Cerebellar nuclear complex (tissue), 1 donor: ENCODE measurements at places on chromosomes 2 and 18.

GRCh38 chr18:8800445-8800844 lies 95.1 kb downstream of the MTCL1 start:
- no peak for DNase-seq

- DNase-seq: no peak
Observed at GRCh38 chr2:25825238-25825637, 53.0 kb downstream of the ASXL2 start.

DNA sequence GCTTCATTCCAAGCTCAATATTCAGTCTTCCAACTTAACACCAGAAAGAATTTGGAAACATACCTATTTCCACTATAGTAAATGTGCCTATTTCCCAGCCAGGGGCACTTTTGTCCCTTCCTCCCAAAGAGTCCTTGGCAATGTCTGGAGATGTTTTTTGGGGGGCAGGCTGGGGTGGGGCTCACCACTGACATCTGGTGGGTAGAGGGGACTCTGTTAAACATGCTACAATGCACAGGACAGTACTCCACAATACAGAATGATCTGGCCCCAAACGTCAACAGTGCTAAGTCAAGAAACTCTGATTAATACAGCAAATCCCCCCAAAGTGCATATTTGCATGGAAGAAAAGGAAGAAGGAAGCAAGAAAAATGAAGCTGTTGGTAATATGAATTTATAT lies 61.7 kb downstream of the SMIM21 start:
- no peak for DNase-seq

DNA sequence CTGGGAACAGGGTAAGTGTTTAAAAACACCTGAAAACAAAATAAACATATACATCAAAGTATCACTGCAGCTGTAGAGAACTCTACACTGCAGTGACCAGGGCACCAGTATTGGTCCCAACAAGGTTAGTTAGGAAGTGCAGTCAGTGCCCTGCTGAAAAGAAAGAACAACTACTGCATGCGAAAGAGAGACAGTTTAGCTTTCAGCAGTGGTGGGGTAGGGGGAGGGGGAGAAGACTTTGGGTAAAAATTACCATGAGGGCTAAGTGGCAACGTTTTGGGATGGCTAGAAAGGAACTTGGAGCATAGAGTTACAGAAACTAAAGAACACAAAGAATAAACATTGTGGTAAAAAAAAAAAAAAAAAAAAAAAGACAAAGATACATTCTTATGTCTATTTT lies 112.1 kb downstream of the UPP2 start:
- no peak for DNase-seq

DNA sequence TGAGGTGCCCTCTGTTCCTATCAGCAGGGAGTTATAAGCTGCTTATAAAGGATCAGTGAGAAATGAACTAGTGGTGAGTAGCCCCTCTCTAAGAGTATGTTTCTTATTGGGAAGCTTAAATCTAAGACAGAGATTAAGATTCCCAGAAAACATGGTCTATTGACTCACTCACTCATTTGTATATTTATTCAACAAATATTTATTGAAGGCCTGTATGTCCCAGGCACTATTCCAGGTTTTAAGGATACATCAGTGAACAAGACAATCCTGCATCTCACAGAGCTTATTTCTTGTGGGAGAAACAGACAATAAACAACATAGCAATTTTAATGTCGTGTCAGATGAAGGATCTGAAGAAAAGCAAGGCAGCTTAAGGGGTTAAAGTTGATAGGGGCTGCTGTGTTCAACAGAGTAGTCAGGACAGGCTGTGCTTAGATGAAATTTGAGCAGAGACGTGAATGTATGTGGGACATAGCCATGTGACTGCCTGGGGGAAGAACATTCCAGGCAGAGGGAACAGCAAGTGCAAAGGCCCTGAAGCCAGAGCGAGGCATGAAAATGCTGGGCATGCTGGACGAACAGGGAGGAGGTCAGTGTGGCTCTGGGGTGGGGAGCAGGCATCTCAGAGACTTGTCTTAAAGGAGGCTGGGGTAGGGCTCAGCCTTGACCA lies 14.8 kb upstream of the PSD4 start:
- no peak for DNase-seq

GRCh38 chr2:108228006-108228405 lies 11.8 kb upstream of the SULT1C3 start:
- no peak for DNase-seq

DNA sequence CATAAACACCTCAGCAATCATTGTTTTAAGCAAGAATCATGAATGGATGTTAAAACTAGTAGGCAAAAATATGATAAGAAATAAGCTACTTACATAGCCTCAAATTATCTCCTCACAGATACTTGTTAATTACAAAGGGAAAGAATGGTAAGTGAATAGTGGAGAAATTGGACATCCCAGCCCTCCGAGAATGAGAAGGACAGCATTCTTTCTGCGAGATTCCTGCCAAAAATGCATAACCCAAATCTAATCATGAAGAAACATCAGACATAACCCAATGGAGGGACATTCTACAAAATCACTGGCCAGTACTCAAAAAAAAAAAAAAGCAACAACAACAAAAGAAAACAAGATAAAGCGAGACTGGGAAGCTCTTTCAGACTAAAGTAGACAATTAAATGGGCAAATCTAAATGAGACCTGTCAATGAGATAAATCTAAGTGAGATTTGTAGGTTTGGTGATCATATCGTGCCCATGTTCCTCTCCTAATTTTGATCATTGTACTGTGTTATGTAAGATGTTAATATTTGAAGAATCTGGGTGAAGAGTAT lies 57.9 kb upstream of the GLI2 start:
- DNase-seq: no peak

DNA sequence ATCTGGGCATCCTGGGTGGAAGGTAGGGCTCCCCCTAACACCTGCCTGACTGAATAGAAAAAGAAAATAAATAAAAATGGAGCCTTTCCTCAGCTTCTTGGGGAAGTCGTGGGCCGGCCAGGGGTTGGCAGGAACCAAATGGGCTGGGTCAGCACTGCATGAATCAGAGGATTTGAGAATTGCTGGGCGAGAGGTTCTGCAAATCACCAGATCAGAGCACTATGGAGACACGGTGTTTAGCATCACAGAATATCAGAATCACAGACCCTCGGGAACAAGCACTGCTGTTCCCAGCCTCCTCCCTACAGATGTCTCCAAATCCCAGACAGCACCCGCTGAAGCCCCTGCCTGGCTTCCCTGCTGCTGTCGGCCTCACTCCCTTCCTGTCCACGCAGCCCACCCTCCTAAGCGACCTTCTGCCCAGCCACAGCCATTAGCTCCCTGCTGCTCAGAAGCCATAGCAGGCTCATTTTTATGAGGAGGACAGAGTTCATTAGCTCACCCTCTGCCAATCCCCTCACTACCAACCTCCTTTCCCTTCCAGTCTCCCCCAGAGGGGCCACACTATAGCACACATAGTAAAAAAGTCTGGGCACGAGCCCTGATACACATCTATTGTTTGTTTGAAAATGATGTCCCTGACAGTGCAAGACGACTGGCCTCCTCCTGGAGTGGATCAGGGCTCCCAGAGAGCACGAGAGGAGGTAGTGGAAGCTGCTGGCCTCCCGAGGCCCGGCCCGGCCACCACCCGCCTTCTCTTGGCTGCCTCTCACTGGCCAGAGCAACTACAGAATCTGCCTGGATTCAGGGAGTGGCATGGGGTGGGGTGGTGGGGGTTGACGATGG lies 64.6 kb upstream of the TAF1B start:
- no peak for DNase-seq

DNA sequence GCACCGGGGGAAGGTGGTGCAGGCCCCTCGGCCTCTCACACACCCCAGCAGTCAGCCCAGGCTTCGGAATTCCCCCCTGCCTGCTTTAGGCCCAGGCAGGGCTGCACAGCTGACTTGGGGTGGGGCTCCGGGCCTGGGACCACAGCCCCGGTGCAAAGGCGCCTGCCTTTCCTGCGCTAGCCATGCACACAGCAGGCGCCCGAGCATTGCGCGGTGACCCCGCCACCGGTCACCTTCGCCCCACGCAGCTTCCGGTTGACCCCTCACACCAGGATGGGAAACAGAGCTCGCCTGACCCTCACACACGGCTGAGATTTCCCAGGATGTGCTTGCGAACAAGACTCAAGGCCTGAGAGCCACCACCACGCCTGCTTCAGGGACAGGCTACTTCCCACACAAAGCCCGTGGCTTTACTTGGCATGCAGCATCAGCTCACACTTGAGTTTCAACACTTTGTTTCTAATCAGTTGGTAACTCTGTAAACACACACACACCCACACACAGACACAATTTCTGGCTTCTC lies 46.0 kb downstream of the SLC66A2 start:
- no peak for DNase-seq

- no peak for DNase-seq
Observed at GRCh38 chr2:27184115-27184514, 27.7 kb upstream of the ATRAID start.

- DNase-seq: no peak
Observed at GRCh38 chr2:111178730-111179405, 58.2 kb downstream of the BCL2L11 start.

- DNase-seq: no peak
Observed at GRCh38 chr2:15674637-15675455, 83.2 kb downstream of the DDX1 start.

GRCh38 chr2:20390524-20391123 lies 40.0 kb upstream of the PUM2 start:
- no peak for DNase-seq

- no peak for DNase-seq
Observed at GRCh38 chr18:45384962-45385315, 230.3 kb upstream of the SLC14A2 start.

- DNase-seq: no peak
Observed at GRCh38 chr2:234796045-234796591, 155.7 kb upstream of the SH3BP4 start.

DNA sequence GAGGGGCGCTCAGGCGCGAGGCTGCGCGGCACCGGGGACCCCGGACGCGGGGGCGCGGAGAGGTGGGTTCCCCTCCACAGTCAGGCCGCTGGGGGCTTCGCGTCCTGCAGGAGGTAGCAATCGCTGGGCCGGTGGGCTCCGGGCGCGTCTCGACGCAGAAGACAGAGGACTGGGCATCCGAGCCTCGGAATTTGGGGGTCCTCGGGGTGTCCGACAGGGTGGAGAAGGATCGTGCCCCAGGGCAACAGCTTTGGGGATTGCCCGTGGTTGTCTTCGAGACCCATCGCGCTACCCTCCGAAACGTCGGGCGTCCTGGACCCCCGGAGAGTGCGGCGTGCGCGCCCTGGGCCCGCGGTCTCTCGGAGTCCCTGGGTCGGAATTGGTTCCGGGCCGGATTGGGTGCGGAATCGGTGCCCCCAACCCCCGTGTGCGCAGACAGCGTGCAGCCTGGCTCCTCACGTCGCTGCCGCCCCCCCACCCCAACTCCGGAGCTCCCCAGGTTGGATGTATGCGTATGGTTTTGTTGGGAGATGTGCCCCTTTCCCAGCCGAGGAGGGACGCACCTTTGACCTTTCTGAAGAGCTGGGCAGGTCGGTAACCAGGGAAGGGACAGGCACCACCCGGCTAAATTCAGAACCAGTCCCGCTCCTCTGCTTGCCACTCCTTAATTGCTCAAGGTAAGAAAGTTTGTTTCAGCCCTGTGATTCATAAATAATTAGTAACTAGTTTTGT lies 750 bp downstream of the NPAS2 start:
- no peak for DNase-seq

DNA sequence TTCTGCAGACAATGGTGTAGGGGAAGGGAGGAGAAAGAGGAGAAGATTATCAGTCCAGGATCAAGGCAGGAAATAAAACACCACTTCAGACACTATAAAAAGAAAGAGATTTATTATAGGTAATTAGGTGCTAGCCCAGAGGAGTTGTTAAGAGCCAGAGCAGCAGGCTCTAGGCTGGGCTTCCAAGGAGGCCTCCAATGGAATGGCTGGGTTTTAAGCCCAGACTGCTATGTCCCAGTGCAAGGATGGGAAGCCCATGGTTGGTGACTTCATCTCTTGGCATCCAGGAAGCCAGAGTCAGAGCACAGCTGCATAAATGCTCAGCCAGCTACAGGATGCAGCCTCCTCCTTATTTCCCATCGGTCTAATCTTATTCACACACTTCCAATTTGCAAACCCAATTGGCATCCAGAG lies 95.6 kb downstream of the LAMA3 start:
- no peak for DNase-seq

DNA sequence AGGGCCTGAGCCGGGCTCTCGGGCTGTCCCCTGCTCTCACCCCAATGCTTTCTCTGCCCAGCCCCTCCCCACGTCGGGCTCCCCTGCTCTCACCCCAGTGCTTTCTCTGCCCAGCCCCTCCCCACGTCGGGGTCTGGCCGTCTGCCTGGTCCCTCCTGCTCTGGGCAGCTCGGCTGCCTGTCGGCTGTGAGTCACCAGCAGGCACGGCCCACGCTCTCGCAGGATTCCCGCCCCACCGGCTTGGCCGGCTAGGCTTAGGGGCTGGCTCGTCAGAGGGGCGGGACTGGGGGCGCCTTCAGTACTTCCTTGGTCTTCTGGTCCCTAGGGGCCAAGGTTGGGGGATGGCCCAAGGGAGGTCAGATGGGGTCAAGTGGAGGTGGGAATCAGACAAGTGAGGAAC lies 3.3 kb downstream of the BOK start:
- no peak for DNase-seq

- no peak for DNase-seq
Observed at GRCh38 chr2:157764386-157764785, 111.7 kb downstream of the ACVR1 start.

- DNase-seq: no peak
Observed at GRCh38 chr2:241904791-241905710, 35.5 kb downstream of the RTP5 start.

- no peak for DNase-seq
Observed at GRCh38 chr2:226658555-226658954, 141.1 kb downstream of the IRS1 start.

DNA sequence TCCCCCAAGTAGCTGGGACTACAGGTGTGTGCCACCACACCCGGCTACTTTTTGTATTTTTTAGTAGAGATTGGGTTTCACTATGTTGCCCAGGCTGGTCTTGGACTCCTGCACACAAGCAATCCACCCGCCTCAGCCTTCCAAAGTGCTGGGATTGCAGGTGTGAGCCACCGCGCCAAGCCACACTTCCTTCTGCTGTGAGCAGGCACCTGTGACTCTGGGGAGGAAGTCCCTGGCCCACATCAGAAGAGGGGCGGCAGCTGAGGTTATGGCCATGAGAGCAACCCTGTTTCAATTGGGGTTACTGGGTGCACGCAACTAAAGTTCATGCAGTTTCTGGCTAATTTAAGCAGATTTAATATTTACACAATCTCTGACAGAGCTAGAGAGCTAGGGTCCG lies 91.0 kb downstream of the PLB1 start:
- no peak for DNase-seq

DNA sequence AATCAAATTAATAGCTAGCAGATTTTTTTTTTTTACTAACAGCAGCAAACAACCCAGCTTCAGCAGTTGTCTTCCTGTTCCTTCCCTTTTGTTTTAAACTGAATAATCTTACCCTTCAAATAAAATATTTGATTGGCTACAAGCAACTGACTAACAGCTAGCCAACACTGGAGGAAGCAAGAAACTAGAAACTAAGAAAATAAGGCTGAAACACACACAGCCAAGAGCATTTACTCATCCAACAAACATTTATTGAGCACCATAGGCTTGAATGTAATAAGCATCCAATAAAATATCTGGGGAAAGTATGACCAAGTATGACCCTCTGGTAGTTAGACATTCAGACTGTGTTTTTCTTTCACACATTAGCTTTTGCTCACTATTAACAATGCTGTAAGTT lies 189.2 kb downstream of the CD226 start:
- DNase-seq: no peak
